ENCODE measurements at places on chromosomes 3 and 15.

DNA sequence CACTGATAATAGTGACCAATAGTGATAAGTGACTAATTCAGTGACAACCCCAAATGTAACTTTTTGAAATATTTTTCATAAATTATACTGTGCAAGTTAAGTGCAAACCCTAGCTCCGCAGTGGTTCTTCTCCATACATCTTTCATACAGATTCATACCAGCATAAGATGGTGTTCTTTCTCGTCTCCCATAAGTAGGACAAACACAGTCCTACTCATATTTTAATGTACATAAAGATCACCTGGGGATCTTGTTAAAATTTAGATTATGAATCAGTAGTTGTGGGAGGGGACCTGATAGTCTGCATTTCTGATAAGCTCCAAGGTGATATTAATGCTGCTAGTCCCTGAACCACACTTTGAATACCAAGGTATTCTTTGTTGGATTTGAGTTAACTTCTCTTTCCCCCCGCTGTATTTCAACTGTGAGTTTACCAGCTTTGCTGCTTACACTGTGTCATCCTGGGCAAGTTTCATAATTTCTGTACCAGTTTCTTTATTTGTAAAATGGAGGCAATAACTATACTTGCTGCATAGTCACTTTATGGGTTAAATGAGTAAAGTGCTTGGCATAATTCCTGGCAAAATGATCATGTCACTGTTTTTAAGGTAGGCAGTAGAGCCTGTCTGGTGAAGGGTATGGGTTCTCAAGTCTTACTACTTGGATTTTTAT lies 34.7 kb upstream of the C3orf38 start:
- ATAC-seq: peak; percentile 92

DNA sequence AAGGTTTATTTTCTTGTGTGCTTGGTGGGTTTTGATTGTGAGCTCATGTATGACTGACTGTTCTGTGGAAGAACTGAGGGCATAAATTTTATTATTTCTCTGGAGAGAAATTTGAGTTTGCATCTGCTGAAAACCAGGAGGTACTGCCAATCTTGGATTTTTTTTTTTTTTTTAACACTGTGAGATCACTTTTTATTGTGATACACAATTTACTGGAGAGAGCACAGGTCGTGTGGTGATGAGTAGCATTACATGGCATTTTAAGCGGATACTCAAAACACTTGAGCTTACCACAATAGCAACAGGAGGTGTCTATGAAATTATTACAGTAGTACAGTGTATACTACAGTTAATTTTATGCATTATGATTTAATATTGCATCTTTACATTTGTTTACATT lies 237.4 kb downstream of the MFSD1 start:
- ATAC-seq: no peak

GRCh38 chr15:71314956-71315537 lies 199.8 kb downstream of the THSD4 start:
- no peak for ATAC-seq

DNA sequence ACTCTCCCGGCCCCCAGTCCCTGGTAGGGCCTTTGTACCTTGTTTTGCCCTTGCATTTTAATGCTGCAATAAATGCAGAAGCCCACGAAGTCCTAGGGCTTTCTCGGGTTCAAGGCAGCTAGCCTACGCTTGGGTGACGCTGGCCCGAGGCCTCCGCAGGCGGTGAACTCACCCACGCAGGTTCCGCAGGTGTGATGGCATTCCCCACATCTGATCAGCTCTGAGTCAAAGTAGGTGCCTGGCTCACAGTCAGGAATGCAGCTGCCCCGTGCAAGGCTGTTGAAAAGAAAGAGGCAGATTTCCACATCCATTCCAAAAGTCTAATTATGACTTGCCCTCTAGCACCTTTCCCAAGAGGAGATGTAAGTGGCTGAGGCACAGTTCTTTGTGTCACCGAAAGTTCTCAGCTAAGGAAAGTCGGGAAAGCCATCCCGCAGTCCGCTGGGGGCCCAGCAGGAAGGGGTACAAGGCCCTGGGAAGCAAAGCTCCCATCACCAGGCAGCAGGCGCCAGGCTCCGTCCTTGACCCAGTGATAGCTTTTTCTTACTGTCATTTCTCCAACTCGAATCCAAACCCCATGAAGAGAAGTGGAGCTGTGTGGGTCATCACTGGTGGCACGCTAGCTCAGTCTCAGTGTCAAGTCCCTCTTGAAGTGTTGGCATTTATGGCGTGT lies 23.2 kb upstream of the SNRPA1 start:
- ATAC-seq: no peak

GRCh38 chr3:50236484-50237132 lies 604 bp downstream of the GNAI2 start:
- ATAC-seq: no peak

- no peak for ATAC-seq
Observed at GRCh38 chr15:79035111-79035601, 55.4 kb downstream of the RASGRF1 start.

GRCh38 chr3:187507905-187508304 lies 139.7 kb downstream of the RTP4 start:
- no peak for ATAC-seq

DNA sequence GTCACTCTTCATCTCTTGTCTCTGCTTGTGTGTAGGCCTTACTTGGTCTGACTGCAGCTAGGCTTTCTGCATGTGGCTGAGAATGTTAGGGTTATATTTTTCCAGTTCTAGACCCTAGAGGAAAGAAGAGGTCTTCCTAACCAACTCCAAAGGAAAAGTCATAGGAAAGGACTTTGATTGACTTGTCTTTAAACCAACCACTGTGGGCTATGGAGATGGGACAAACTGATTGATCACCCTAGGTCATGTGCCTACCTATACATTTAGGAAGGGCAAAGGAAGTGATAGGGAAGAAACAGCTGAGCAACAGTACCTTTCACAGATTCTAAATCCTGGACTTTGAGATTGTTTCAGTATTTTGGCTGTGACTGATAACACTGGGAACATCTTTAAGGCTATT lies 16.5 kb upstream of the TBC1D23 start:
- no peak for ATAC-seq

- ATAC-seq: peak; percentile 76
Observed at GRCh38 chr3:122975163-122975923, 52.2 kb downstream of the SEMA5B start.

DNA sequence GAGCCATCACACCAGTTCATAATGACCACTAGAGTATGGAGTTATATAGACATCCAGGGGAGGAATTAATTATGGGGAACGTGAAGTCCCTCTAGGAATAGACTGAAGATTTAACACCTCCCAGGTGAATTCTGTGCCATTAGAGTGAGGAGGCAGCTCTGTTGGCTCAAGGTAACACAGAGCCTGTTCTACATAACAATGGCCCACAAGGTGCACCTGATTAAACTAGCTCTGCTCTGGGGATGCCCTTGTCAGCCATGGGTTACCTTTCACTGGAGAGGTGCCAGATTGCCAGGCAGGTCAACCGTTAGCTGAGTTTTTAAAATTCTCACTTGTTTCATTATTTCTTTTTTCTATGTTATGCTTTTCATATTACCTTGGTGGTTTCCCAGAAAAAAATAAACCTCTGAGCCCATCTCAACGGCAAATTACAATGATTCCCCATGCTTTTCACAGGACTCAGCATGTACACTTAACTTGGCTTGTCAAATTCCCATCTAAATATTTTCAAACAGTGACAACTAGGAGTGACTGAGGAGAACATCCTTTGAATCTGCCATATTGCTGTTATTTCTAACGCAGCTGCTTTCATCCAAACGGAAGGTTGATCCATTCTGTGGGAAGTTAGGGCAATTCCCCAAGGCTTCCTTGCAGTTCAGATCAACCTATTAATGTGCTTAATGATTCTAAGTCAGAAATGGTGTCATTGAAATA lies 512.9 kb downstream of the MCTP2 start:
- ATAC-seq: no peak

- no peak for ATAC-seq
Observed at GRCh38 chr3:135966271-135966961, 888 bp downstream of the PPP2R3A start.

DNA sequence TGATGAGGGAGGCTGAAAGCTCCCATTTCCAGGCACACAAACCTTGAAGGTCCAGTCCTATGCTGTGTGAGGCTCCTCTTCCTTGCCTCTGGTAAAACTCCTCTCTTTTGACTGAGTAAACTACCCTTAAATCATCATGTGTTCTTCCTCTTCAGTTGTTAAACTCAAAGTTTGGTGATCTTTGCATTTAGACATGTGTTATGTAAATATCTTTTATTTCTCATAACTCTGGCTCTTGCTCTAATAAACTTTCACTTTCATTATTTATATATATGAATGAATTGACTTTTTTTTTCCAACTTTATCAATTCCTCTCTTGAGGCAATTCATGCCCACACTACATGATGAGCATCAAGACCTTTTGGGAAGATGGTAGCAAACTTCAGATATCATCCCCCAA lies 26.6 kb downstream of the SUCNR1 start:
- ATAC-seq: no peak

GRCh38 chr15:69302929-69303328 lies 4.2 kb downstream of the PAQR5 start:
- ATAC-seq: no peak

GRCh38 chr3:155202626-155203025 lies 90.9 kb downstream of the STRIT1 start:
- no peak for ATAC-seq

DNA sequence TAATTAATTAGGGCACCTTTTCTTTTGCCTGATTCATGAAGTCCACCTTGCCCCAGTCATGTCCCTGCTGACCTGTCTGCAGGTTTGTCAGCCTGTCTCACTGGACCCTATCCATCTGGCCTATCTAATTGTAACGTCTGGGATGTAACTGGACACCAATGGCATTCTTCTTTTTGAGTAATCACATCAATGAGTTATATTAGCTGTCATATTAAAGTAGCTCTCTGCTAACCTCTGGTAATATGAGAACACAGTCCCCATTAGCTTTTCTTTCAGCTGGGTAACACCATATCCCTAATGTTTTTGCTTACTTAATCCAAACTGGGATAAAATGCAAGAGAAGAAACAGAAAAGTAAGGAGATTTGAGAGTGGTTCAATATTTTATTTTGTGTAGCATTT lies 166.2 kb upstream of the VEPH1 start:
- no peak for ATAC-seq

GRCh38 chr15:31563001-31563400 lies 236.4 kb downstream of the KLF13 start:
- no peak for ATAC-seq

GRCh38 chr3:140250945-140251344 lies 316.0 kb downstream of the CLSTN2 start:
- no peak for ATAC-seq

DNA sequence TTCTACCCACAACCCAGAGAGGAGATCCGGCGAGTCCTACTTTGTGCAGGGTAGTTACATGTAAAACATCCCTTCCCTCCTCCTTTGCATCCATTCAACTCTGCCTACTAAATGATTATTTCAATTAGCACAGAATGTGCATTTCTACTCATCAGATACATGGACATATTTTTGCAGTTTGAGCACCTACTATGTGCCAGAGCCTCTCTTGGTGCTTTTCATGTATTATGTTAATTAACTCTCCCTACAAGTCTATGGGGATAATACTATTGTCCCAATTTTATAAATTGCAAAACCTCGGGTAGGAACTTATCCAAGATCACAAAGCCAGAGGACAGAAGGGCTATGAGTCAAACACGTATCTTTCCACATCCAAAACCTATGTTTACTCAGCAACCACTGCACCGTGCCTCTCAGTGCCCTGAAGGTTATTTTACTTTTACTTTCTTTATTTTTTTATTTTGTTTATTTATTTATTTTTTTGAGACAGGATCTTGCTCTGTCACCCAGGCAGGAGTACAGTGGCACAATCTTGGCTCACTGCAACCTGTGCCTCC lies 432.8 kb downstream of the MAGI1 start:
- ATAC-seq: no peak

DNA sequence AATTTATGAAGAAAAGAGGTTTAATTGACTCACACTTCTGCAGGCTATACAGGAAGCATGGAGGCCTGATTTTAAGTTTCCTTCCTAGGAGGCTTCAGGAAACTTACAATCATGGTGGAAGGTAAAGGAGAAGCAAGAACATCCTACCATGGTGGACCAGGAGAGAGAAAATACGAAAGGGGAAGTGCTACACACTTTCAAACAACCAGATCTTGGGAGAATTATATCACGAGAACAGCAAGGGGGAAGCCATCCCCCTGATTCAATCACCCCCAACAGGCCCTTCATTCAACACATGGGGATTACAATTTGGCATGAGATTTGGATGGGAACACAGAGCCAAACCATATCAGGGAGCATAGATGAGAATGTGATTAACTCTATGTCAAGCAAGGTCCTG lies 121.0 kb downstream of the MTHFS start:
- no peak for ATAC-seq

GRCh38 chr3:162605651-162606204 lies 1109.1 kb downstream of the OTOL1 start:
- ATAC-seq: no peak

- no peak for ATAC-seq
Observed at GRCh38 chr3:134863915-134864314, 68.9 kb downstream of the EPHB1 start.

DNA sequence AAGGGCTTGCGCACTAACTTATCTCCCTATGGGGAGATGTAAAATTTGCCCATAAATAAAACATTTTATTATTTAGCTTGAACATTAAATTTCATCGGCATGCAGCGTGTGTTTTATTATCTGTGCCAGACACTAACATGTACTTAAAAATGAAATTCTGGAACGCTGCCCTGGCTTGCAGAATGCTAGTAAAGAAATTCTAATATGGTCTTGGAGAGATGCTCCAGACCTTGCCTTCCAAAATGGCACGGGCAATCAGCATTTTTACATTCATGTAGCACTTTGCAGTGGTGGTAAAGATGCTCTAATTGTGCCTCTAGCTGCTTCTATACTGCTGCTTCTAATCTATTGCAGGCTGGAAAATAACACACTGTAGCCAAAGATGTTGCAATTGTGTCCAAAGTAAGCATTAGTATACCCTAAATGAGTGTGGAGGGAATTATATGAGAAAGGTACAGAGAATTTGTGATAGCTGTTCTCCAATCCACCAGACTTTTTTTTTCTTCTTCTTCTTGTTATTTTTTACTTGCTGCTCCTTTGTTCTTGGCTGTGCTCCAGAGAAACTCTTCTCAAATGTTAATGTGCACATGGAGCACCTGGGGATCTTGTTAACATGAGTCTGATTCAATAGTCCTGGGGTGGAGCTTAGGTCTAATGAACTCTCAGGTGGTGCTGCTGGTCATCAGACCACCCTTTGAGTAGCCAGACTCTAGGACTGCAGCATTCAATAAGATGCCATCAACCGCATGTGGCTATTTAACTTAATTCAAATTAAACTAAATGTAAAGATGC lies 47.3 kb downstream of the CRABP1 start:
- no peak for ATAC-seq

Data from activated T-helper 17 cell treated with anti-CD3 and anti-CD28 coated beads, Interleukin-2, amount 50 U/mL, for 72 hours (primary cell).